GM04503 (cell line): ENCODE measurements at places on chromosomes 3 and 15.

GRCh38 chr15:62920682-62921502 is 121.7 kb upstream of the TPM1 start:
- DNase-seq: peak; percentile 58

GRCh38 chr3:196641333-196642054 is 2.0 kb downstream of the NRROS start:
- DNase-seq: no peak

- no peak for DNase-seq
Observed at GRCh38 chr3:122880624-122881023, 85.8 kb downstream of the SLC49A4 start.

DNA sequence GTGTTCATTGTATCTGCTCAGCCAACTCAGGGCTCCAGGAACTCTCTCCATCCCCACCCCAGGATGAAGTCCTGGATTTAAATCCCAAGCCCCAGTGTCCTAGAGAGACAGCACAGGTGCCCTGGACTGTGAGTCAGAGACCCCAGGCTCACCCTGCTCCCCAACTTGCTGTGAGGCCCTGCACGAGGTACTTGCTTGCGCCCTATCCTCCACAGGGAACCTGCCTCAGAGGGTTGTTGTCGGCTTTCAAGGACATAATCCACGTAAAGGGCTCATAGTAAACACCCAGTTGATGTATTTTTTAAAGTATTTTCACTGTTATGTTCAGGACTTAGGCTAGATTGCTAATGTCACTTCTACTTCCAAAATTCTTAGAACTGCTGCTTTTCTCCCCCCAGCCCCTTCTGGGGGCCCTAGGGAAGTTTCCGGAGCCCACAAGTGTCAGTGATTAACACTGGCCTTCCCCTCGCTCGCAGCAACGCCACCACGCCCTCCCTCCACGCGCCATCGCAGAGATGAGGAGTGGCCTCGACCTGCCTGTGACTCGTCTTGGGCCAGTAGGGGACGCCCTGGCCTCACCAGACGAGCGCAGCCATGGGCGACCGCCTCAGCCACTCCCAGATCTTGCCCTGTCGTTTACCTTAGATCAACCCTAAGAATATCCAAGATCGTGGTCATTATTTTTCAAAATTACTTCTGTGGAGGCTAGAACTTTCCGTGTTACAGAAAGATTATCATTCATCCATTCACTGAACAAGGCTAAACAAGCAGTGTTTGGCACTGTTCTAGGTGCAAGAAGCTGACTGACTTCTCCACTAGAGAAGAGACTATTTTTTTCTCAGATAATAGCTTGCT is 6.0 kb upstream of the SRP14 start:
- DNase-seq: no peak

DNA sequence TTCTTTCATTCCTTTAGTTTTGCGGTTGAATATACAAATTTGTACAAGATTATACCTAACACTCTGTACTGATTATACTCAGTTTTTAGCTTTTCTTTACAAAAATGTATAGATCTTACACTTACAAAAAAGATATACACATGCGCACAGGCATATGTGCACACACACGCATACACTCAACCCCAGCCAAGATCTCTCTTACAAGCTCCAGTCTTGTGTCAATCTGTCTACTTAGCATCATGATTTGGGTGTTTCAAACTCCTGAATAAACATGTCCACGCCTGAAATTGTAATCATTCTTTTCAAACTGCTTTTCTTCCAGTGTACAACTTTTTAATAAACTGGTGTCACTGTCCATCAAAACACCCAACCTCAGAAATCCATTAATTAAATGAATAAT is 180.7 kb downstream of the NAALADL2 start:
- DNase-seq: no peak

GRCh38 chr3:120688121-120688520 is 6.1 kb upstream of the HGD start:
- DNase-seq: peak; percentile 44

GRCh38 chr3:23446301-23446700 is 243.2 kb downstream of the UBE2E2 start:
- DNase-seq: no peak

GRCh38 chr3:19885468-19885867 is 48.5 kb downstream of the EFHB start:
- no peak for DNase-seq

DNA sequence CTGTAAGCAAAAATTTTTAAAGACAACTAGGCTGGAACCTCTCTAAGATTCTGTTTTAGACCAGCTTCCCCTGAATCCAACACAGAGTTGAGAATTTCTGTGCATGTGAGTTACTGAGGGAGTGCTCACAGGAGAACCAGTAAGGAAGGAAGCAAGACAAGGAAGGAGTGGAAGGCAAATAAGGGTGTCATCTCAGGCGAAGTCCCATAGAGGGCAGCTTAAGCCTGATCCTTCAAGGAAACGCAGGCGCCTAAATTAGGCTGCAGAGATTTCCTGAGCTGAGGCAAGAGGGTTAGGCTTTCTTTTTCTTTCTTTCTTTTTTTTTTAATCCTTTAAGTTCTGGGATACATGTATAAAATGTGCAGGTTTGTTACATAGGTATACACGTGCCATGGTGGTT is 36.2 kb upstream of the COL6A6 start:
- peak; percentile 0 for DNase-seq

DNA sequence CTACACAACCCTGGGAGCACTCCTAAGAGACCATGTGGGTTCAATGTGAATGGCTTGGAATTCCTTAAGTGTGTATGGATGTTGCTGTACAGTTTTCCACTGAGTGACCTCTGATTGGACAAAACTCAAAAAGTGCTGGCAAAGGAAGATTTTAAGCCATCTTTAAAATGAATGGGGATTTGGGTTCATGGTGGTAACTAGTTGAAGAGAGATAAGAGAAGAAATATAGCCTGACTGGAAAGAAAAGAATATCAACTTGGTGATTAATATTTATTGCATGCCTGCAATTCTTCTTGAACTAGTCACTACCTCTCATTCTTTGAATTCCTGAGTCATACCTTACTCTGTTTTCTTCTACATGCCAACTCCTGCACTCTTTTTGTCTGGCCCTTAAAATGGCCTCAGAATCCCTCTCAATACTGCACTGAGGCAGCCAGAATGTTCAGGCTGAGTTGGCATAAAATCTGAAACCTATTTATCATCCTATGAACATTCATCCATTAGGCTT is 124.7 kb downstream of the RPL22L1 start:
- DNase-seq: peak; percentile 65

DNA sequence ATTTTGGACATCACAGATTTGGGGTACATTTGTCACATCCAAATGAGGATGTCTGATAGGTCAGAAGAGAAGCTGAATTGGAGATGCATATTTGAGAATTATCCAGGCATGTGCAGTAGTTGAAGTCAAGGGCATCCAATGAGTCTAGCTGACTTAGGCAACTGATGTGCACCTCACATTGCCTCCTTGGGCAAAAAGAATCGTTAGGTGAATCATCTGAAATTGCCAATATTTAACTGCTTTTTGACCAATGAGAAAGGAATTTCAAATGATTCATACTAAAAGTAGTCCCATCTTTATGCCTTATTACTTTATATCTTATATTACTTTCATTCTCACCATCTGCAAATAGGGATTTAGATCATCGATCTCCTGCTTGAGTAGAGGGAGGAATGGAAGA is 117.7 kb downstream of the CD47 start:
- DNase-seq: no peak

GRCh38 chr3:74906181-74906580 is 291.7 kb upstream of the CNTN3 start:
- DNase-seq: no peak

- no peak for DNase-seq
Observed at GRCh38 chr3:89227218-89227617, 119.8 kb downstream of the EPHA3 start.

DNA sequence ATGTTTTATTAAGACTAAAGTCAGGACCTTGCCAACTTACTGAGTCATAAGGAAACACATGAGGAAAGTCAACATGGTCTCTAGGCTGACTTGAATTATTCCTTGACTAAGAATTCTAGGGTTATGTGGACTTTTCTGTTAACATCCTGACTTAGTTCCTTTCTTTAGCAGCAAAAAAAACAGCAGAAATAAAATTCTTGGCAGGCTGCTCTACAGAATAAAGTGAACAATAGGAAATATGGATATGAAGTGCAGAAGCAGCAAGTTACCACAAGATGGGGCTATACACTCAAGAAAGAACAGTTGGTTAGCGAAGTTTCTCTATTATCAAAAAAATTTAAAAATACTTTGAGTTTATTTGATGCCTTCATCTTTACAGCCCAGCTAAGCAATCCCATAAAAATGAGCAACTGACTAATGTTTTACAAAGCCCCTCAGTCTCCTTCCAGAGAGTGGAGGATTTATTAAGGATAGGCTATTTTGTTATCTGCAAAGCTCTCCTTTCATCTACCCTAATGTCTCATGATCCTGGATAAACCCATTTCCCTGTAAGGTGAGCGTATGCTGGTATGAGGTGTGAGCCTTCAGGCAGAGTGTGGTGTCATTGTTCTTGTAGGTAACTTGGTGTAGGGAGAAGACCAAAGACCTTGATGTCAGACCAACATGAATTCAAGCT is 23.1 kb upstream of the MCCC1 start:
- DNase-seq: peak; percentile 10

GRCh38 chr3:46029953-46030543 is 2.8 kb upstream of the XCR1 start:
- DNase-seq: no peak

- no peak for DNase-seq
Observed at GRCh38 chr15:53549697-53550305, 209.7 kb downstream of the WDR72 start.

GRCh38 chr3:129608087-129608935 is 1.8 kb upstream of the PLXND1 start:
- no peak for DNase-seq

- no peak for DNase-seq
Observed at GRCh38 chr15:92014281-92015030, 160.9 kb downstream of the SLCO3A1 start.

DNA sequence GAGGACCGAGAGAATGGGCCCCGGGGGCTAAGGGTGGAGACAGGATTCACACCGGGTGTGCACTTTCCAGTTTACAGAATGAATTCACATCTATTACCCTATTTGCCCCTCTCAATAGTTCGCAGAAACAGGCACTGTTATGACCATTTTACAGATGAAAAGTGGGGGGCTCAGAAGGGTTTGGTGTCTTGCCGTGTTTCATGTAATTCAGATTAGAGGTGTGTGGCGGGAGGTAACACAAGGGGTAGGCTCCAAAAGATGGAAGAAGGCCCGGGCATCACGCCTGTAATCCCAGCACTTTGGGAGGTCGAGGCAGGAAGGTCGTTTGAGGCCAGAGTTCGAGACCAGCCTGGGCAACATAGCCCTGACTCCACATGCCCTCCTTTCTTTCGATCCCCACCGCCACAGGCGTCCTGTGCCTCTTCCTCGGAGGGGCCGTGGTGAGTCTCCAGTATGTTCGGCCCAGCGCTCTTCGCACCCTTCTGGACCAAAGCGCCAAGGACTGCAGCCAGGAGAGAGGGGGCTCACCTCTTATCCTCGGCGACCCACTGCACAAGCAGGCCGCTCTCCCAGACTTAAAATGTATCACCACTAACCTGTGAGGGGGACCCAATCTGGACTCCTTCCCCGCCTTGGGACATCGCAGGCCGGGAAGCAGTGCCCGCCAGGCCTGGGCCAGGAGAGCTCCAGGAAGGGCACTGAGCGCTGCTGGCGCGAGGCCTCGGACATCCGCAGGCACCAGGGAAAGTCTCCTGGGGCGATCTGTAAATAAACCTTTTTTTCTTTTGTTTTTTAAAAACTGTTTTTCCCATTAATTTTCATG is 3.4 kb downstream of the DUOXA2 start:
- no peak for DNase-seq

DNA sequence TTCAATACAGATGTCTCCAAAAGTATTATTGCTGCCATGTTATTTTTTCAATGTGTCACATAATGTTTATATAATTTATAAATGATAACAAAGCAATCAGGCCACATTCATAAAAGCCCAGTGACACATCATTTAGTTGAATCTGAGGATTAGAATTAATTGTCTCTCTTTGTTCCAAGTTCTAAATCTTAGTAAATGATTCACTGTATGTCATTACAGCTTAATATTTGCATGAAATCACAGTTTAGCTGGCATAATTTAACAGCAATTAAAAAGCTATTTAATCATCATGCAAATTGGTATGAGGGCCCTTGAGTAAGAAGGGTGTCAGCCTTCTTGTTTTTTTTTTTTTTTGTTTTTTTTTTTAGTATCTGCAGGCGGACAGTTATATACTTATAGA is 427.0 kb downstream of the EPHA6 start:
- DNase-seq: no peak

GRCh38 chr3:174859756-174860155 is 622 bp downstream of the NAALADL2 start:
- no peak for DNase-seq

- DNase-seq: no peak
Observed at GRCh38 chr3:37534940-37535339, 326.7 kb upstream of the CTDSPL start.

GRCh38 chr3:20564966-20565365 is 379.0 kb upstream of the SGO1 start:
- DNase-seq: peak; percentile 16

DNA sequence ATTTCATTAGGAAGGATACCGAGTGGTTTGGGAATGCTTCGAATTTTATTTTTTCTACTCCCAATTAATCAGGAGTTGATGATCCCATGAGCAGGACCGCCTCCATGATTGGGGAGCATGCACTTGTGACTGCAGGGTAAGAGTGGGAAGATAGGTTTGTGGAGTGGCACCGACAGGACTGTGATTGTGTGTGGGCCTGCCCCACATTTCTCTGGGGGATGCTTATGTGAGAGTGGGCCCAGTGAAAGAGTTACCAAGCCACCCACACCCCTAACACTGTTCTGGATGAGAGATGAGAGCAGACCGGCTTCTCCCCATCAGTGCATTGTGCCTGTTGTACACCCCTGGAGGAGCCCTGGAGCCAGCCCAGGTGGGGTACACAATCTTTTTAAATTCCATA is 76.7 kb downstream of the LHFPL4 start:
- no peak for DNase-seq
